ENCODE measurements at places on chromosomes 12 and 14.
A peak's percentile ranks its signal among the peaks of the same experiment; 100 is the strongest.

DNA sequence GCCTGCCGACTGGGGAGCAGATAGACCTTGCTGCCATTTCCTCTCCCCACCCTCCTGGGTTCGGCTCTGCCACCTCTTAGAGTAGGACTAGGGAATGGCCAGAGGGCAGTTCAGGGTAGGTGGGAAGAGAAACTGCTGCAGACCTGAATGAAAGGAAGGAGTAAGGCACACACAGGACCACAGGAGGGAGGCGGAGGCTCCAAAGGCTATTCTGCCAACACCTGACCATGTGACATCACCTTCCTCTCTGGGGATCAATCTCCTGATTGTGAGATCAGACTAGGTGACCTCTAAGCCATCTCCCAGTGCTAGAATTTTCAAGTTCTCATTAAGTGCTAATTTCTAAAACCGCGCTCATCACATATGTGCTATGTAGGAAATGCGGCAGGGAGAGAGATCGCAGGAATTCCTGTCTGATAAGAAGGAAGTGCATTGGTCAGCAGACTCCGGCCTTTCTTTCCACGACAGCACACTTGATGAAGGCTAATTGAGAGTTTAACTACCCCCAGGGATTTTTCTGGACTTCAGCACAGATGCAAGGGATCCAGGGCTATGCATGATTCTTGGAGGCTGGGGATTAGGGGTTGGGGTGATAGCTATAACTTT is 11.5 kb upstream of the TSPAN11 start:
- DNase-seq: no peak

GRCh38 chr14:61836184-61836583 is 74.0 kb downstream of the SNAPC1 start:
- no peak for DNase-seq

DNA sequence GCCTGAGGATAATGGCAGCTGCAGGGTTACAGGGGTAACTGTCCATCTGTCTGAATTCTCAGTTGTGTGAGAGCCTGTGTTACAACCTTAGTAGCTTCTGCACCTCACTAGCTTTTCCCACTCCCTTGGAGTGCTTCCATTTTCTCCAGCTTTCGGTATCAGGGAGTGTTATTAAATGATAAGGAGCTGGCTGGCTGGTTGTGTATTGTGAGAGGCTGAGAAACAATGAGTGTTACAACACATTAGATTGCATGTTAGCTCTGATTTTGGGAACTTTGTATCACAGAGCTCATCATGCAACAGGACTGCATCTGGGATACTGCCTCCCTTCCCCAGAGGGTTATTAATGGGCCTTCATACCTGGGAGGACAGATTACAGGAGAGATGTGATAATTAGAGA is 723.7 kb downstream of the DIO2 start:
- DNase-seq: no peak

DNA sequence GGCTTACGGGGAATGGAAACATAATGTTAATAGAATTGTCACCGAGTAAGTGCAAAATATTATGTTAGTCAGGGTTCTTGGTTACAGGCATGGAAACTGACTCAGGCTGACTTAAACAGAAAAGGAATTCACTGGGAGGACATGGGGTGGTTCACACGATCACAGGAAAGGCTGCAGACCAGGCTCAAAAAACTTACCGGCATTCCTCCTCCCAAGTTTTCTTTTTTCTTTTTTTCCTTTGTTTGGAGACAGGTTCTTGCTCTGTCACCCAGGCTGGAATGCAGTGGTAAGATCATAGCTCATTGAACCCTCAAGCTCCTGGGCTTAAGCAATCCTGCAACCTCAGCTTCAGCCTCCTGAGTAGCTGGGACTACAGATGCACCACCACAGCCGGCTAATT is 11.9 kb upstream of the UBE2N start:
- no peak for DNase-seq

DNA sequence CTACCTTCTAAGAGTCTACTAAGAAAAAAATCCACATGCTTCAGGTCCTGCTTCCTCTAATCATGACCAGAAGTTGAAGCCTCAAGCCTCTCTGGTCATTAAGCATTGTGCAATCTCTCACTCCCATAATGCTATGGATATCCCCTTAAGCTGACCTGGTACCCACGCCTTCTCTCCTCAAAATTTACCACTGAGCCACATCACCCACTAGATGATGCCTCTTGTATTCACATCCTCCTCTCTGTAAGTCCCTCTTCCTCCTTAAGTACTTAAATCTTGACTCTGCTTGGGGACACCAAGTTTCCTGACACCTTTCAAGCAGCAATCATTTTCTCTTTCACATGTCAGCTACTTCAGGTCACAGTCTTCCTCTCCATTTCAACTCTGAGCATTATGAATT is 9.8 kb downstream of the GALNT4 start:
- no peak for DNase-seq

DNA sequence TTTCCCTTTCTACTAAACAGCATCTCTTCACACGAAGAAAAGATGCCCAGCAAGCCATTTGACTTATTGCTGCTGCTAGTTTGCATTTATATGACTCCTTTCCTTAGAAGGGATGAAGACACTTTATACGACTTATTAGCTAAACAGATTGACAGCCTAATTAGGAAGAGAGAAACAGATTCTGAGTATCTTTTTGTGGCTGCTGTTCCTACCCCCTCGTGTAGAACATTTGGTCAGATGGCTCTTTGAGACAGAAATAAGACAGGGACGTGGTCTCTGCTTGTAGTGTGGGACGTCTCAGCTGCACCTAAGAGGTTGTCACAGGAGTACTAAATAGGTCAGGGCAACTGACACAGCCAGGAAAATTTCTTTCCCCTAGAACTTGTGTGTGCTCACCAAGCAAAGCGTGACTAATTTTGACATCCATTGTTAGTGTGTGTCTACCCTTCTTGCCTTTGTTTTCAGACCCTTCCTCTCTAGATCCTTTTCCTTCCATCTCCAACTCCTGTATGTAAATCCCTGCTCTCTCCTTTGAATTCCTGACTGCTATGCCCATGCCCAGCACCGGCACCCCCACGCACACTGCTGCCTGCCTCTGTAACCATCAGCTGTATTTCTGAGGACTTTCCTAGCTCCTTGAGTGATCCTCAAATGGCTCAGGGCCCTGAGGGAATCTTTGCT is 83.2 kb downstream of the DAD1 start:
- DNase-seq: no peak

GRCh38 chr14:22994762-22995275 is 12.5 kb upstream of the AJUBA start:
- DNase-seq: no peak

DNA sequence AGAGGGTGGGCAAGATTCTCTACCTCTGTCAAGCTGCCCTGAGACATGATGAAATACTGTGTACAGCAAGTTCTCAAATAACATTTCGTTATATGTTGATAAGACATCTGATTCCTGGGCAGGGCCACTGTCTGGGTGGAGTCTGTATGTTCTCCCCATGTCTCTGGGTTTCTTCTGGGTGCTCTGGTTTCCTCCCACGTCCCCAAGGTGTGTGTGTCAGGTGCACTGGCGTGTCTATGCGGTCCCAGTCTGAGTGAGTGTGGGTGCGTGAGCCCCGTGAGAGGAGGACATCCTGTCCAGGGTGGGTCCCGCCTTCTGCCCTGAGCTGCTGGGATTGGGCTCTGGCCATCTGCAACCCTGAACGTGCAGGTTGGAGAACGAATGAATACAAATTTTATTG is 29.6 kb downstream of the KCTD10 start:
- DNase-seq: no peak

DNA sequence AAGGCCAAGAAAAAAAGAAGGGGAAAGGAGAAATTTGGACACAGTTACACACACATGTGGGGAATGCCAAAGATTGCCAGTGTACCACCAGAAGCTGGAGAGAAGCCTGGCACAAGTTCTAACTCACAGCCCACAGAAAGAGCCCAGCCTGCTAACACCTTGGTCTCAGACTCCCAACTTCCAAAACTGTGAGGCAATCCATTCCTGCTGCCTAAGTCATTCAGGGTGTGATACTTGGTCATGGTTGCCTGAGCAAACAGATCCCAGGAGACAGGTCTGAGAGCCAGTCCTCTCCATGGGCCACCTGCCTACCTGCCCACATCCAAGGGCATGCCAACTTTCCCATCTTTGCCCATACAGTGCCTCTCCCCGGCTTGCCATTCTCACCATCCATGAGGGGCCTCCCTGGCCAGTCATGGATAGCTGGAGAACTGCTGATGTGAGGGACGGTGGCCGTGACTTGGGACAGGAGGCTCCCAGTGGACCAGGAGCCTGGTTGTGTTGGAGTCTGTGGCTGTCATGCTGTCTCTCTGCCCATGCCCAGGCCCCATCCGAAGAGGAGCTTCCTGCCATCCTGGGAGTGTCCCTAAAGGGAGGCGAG is 198.0 kb upstream of the RTL1 start:
- peak; percentile 39 for DNase-seq

GRCh38 chr14:30417121-30417520 is 141.8 kb upstream of the G2E3 start:
- no peak for DNase-seq

DNA sequence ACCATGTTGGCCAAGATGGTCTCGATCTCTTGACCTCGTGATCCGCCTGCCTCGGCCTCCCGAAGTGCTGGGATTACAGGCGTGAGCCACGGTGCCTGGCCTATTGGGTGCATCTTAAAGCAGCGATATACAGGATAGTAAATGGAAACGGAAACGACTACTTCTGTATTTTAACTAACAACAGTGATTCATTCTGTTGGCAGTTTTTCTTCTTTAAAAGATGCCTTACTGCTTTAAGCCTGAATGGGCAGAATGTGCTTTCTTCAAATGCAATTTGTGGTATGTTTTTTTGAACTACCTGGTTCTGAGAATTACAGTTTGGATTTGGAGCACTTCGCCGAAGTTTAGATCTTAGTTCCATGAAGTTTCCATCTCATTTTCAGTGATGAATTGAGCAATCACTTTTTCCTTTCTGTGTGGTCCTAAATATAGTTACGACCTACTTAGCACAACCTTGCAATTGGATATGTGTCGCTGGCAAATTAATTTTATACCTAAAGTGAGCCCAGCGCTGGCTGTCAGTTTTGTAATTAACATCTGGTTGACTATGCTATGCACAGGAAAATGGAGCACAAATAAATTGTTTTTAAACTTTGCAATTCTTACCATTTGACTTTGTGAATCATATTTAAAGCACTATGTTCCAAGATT is 53.6 kb upstream of the EIF5 start:
- DNase-seq: no peak

DNA sequence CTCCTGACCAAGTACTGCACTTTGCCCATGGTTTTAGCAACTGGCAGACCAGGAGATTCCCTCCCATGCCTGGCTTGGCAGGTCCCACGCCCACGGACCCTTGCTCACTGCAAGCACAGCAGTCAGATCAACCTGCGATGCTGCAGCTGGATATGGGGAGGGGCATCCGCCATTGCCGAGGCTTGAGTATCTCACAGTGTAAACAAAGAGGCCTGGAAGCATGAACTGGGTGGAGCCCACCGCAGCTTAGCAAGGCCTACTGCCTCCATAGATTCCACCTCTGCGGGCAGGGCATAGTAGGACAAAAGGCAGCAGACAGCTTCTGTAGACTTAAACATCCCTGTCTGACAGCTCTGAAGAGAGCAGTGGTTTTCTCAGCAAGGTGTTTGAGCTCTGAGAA is 479.8 kb downstream of the FUT8 start:
- DNase-seq: no peak

DNA sequence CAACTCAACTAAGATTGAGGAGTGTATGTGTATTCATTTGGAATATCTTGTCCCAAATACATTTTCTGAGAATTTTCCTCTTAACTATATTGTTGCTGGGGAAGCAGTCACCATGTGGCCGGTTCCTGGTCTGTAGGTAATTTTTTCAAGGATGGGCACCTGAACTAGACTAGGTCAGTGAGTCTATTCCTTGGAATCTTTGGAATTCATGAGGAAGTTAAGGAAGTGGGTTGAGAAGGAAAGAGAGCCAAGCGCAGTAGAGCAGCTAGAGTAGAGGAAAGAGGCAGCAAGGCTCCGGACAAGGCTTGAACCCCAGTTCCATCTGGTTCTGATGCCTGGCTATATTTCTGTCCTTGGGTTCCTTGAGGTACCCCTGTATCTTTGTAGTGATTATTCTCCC is 183.7 kb downstream of the DACT1 start:
- no peak for DNase-seq
